ENCODE measurements at places on chromosomes 5 and 9.

DNA sequence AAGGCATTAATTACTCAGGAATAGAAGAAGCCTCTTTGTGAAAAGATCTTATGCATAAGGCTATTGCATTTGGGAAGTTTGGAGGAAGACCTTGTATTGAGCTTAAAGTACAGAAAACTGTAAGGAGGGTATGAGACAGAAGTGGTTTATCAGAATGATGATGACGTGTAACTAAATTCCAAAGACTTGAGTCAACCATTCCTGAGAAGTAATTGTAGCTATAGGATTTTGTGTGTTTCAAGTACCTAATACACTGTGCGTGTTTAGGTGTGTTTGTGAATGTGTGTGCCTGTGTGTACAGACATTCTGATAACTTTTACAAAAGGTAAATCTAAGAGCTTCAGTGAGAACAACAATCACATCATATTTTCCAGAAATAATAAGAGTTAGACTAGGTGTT lies 46.5 kb upstream of the IRX2 start:
- DNase-seq: no peak

DNA sequence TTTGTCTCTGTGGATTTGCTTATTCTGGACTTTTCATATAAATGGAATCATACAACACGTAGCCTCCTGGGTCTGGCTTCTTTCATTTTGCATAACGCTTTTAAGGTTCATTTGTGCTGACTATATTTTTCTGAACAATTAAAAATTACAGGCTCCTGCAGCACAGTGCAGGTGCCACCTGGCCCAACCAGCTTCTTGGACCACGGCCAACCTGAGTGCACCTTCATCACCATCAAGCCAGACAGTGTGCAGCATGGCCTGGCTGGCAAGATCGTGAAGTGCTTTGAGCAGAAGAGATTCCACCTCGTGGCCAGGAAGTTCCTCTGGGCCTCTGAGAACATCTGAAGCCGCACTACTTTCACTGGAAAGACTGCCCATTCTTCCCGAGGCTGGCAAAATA lies 53.5 kb upstream of the COL15A1 start:
- DNase-seq: no peak

- DNase-seq: no peak
Measured at GRCh38 chr9:121757281-121757585, 105.8 kb downstream of the DAB2IP start.

DNA sequence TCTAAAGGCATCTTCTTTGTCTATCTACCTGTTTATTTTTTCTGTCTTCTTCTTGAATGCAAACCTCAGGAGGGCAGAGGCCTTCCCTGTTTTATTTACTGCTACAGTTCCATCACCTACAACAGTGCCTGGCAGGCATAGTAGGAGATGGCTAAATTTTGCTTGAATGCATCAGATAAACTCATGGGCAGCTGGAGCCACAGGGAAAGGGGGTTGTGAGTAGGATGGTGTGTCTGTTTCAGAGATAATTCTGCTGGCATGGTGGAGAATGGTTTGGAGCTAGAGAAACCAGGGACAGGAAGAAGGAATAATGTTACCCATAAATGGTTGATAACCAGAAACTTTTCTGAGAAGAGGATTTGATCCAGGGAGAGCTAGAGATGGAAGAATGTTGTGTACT lies 189.8 kb upstream of the BRINP1 start:
- DNase-seq: no peak
